ENCODE measurements at places on chromosomes 3 and 15.

- H3K27me3 ChIP-seq = no peaks in the 10 kb centered on the region
- peaks cover 5% of the 10 kb centered on the region for H3K4me1 ChIP-seq
- DNase-seq = no peak
- no peaks in the 10 kb centered on the region for H3K36me3 ChIP-seq
- H3K27ac ChIP-seq = no peak overlapping the region
Measured at GRCh38 chr3:177262396-177262795, 65.1 kb upstream of the TBL1XR1 start.

- no peak overlapping the region for H3K4me3 ChIP-seq
- peaks cover 24% of the 10 kb centered on the region for H3K4me1 ChIP-seq
- H3K27me3 ChIP-seq = no peaks in the 10 kb centered on the region
- no peak overlapping the region for H3K27ac ChIP-seq
Measured at GRCh38 chr3:129596194-129597086, 10.0 kb downstream of the PLXND1 start.

GRCh38 chr3:107846279-107846852 lies 244.5 kb downstream of the CD47 start:
- no peak overlapping the region for H3K27ac ChIP-seq
- H3K27me3 ChIP-seq = no peaks in the 10 kb centered on the region
- H3K4me3 ChIP-seq = no peak overlapping the region
- peak; percentile 43 for DNase-seq
- H3K4me1 ChIP-seq = no peaks in the 10 kb centered on the region

DNA sequence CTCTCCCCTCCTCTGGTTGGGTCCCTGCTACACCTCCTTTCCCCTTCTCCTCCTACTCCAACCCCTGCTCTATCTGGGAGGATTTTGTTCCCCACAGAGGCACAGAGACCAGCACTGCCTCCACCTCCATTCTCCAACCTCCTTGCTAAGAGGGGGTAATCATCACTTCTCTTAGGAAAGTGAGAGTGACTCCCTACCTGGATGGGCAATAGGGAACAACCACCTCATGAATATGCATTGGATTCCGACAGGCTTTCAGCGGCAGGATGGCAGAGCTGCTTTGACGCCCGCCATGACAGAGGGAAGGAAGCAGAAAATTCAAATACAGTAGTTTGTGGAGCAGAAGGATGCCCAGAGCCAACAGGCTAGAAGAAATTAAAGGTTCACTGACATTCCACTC lies 614.8 kb upstream of the MDFIC2 start:
- H3K4me1 ChIP-seq = no peaks in the 10 kb centered on the region
- no peak for DNase-seq
- no peak overlapping the region for H3K4me3 ChIP-seq
- no peak overlapping the region for H3K27ac ChIP-seq
- H3K27me3 ChIP-seq = no peaks in the 10 kb centered on the region

GRCh38 chr3:150503402-150504099 lies 42.7 kb downstream of the SERP1 start:
- H3K27ac ChIP-seq = no peak overlapping the region
- no peaks in the 10 kb centered on the region for H3K27me3 ChIP-seq
- no peak overlapping the region for H3K4me3 ChIP-seq
- no peak for DNase-seq
- H3K4me1 ChIP-seq = no peaks in the 10 kb centered on the region

DNA sequence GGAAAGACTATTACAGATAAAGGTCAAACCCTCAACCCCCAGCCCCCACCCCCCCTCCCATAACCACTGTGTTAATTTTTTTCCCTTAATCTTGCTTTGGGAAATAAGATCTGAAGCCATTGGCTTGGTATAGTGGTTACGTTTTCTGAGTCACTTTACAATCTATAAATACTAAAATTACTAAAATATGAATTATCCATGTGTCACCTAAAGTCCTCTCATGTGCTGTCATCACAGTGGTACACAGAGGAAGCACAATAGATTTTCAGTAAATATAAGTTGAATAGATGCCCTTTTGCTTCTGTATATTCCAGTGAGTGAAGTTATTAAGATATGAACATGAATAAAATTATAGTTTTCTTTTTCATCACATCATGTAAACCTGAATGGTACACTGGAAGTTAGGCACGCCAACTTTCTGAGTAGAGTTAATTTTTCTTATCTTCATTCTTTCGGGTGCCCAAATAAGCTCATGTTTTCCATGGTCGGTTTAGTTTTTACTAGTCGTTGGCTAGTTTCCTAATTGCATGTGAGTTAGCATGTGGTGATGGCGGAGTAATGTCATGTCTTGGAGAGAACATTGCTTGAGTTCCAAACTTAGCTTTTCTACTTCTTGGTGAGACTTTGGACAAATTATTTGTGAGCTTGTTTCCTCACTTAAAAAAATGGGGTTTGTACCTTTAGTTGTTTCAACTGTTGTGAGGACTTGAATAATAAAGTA lies 11.5 kb downstream of the PPP4R2 start:
- no peak for DNase-seq
- no peak overlapping the region for H3K4me3 ChIP-seq
- H3K27me3 ChIP-seq = no peaks in the 10 kb centered on the region
- H3K4me1 ChIP-seq = no peaks in the 10 kb centered on the region

GRCh38 chr3:68360492-68360891 lies 571.9 kb downstream of the TAFA4 start:
- H3K27me3 ChIP-seq = no peaks in the 10 kb centered on the region
- no peaks in the 10 kb centered on the region for H3K4me1 ChIP-seq
- DNase-seq = no peak
- no peaks in the 10 kb centered on the region for H3K36me3 ChIP-seq

- no peak for DNase-seq
- H3K27me3 ChIP-seq = no peaks in the 10 kb centered on the region
- no peak overlapping the region for H3K4me3 ChIP-seq
- H3K36me3 ChIP-seq = no peaks in the 10 kb centered on the region
- H3K27ac ChIP-seq = no peak overlapping the region
- H3K4me1 ChIP-seq = no peaks in the 10 kb centered on the region
Measured at GRCh38 chr15:40856746-40857145, 12.9 kb downstream of the SPINT1 start.

DNA sequence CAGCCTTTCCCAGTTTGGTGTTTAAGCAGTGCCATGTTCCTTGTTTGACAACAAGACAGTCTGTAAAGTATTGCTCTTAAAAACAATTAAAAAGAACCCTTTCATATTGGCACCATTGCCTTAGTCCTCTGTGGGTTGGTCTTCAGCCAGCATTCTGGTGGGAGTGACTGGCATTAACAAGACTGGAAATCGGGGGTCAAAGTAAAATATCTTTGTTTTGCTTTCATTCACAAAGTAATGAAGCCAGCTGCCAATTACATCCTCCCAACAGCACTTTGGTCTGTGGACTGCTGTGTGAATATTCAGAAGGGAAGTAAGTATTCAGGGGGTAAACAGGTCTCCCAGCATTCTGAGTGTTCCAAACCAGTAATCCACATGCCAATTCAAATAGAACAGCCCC lies 8.3 kb upstream of the VILL start:
- no peak overlapping the region for H3K27ac ChIP-seq
- no peaks in the 10 kb centered on the region for H3K4me1 ChIP-seq
- no peak for DNase-seq

GRCh38 chr15:74367296-74367854 lies at the start of gene CYP11A1:
CYP11A1 (minus strand) TSS chr15:74367646; CDS start chr15:74367585, 61 bp downstream.
- no peaks in the 10 kb centered on the region for H3K36me3 ChIP-seq
- H3K27me3 ChIP-seq = no peaks in the 10 kb centered on the region
- DNase-seq = no peak
- peaks cover 13% of the 10 kb centered on the region for H3K4me1 ChIP-seq

DNA sequence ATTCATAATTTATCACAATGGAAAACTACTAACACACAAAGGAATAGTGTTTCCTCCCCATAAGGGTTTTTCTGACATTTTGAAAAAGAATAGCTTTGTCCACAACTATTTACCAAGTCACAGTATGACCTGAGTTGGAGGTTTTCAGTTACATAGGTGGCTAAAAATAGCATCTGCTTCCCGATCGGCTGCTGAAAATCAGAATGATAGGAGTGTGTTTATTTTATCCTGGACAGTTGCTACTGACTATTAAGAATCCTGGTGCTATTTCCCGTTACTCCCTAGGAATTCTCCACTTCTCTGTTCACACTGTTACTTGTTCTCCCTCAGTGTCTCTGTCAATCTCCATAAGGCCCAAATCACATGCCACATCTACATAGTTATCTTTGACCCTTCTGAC lies 353.9 kb upstream of the RARB start:
- no peaks in the 10 kb centered on the region for H3K4me1 ChIP-seq
- H3K27me3 ChIP-seq = no peaks in the 10 kb centered on the region
- H3K36me3 ChIP-seq = no peaks in the 10 kb centered on the region
- DNase-seq = no peak
- no peak overlapping the region for H3K4me3 ChIP-seq

DNA sequence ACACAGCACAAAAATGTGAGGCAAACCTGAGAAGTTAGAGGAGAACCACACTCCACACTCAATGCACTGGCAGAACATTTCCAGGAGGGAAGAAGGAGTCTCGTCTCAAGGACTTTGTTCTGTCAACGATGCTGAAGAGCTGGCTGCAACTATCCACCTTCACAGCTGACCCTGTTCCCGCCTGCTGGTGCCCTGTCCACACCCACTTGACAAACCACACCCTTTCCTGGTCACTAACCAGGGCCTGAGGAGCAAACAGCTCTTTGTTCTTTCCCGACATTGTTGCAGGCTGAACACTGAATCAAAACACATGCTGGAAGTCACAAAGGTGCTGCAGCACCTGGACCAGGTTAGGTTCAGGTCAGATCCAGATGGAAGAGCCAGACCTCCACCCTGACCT lies 92.6 kb upstream of the ARRDC4 start:
- H3K4me1 ChIP-seq = no peaks in the 10 kb centered on the region
- H3K36me3 ChIP-seq = no peaks in the 10 kb centered on the region
- H3K4me3 ChIP-seq = no peak overlapping the region
- H3K27ac ChIP-seq = no peak overlapping the region
- no peaks in the 10 kb centered on the region for H3K27me3 ChIP-seq

- no peaks in the 10 kb centered on the region for H3K36me3 ChIP-seq
- no peak overlapping the region for H3K4me3 ChIP-seq
- no peak overlapping the region for H3K27ac ChIP-seq
- DNase-seq = no peak
- H3K4me1 ChIP-seq = peaks cover 11% of the 10 kb centered on the region
Measured at GRCh38 chr3:51721062-51721745, 14.3 kb downstream of the GRM2 start.

GRCh38 chr3:157912514-157913451 lies 193.4 kb downstream of the SHOX2 start:
- no peaks in the 10 kb centered on the region for H3K36me3 ChIP-seq
- H3K4me1 ChIP-seq = no peaks in the 10 kb centered on the region
- no peak overlapping the region for H3K27ac ChIP-seq
- DNase-seq = no peak

DNA sequence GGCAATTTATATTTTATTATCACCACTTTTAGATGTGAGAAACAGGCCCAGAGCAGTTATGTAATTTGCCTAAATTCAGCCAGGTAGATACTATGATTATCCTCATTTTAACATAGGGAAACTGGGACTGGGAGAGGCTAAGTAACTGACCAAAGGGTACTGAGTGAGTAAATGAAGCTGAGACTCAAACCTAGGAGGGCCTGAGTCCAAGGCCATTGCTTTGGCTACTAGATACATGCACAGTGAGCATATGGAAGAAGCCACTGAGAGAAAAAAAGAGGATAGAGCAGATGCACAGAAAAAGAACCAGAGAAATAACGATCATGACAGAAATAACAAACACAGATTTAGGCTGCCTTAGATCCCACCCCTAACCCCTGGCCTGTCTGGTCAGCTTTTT lies 33.6 kb downstream of the USF3 start:
- peaks cover 25% of the 10 kb centered on the region for H3K36me3 ChIP-seq
- H3K27ac ChIP-seq = peak overlapping the region; percentile 93
- no peaks in the 10 kb centered on the region for H3K27me3 ChIP-seq
- H3K4me1 ChIP-seq = peaks cover 73% of the 10 kb centered on the region
- no peak for DNase-seq
- no peak overlapping the region for H3K4me3 ChIP-seq

- no peaks in the 10 kb centered on the region for H3K36me3 ChIP-seq
- no peak overlapping the region for H3K4me3 ChIP-seq
- H3K27me3 ChIP-seq = no peaks in the 10 kb centered on the region
- peaks cover 2% of the 10 kb centered on the region for H3K4me1 ChIP-seq
- H3K27ac ChIP-seq = no peak overlapping the region
Measured at GRCh38 chr15:35667908-35668307, 121.9 kb upstream of the DPH6 start.

DNA sequence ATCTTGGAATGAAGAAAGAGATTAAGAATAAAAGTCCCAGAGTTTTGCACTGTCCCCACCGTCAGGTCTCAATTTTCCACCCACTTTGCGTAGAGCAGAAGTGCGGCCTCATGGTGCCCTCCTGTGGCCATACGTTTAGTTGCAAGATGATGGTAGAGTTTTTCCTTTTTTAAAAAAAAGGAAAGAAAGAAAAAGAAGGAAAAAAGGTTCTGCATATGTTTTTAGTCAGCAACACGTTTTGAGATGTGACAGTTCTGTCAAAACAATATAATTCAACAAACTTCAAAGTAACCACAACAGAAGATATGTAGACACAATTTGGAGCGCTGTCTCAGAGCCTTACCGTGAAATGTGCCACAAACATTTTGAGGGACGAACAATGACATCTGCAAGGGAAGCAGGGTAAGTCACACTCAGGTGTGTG lies 24.6 kb downstream of the EBLN2 start:
- no peaks in the 10 kb centered on the region for H3K36me3 ChIP-seq
- DNase-seq = peak; percentile 53
- H3K27me3 ChIP-seq = no peaks in the 10 kb centered on the region
- peaks cover 2% of the 10 kb centered on the region for H3K4me1 ChIP-seq
- H3K4me3 ChIP-seq = no peak overlapping the region

GRCh38 chr3:183218826-183219225 lies 34.2 kb upstream of the B3GNT5 start:
- peaks cover 10% of the 10 kb centered on the region for H3K27me3 ChIP-seq
- no peak overlapping the region for H3K27ac ChIP-seq
- no peaks in the 10 kb centered on the region for H3K4me1 ChIP-seq
- H3K4me3 ChIP-seq = no peak overlapping the region
- no peaks in the 10 kb centered on the region for H3K36me3 ChIP-seq
- DNase-seq = no peak

GRCh38 chr15:47534673-47535072 lies 182.6 kb upstream of the SEMA6D start:
- H3K36me3 ChIP-seq = no peaks in the 10 kb centered on the region
- DNase-seq = no peak
- no peak overlapping the region for H3K27ac ChIP-seq
- H3K4me1 ChIP-seq = no peaks in the 10 kb centered on the region
- no peak overlapping the region for H3K4me3 ChIP-seq

DNA sequence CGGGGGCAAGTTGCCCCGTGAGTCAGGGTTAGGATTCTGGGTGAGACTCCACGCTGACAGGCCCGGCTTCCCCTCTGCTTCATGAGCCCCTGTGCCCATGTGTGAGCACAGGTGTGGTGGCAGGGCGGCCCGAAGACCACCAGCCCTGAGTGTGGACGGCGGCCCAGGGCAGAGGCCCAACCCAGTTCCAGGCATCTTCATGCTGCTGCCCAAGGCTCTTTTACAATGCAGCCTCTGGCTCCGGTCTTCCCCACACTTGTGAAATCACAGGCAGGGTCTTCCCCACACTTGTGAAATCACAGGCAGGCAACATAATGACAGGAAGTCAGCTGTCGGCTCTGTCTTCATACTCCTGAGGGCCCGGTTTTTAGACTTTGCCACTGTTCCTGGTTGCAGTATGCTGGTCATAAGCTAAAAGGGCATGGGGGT lies 78.8 kb downstream of the AAGAB start:
- H3K4me3 ChIP-seq = no peak overlapping the region
- DNase-seq = no peak
- H3K27ac ChIP-seq = peak overlapping the region; percentile 56
- H3K4me1 ChIP-seq = no peaks in the 10 kb centered on the region
